Left lung (tissue), 14 donors: ENCODE measurements at places on chromosomes 11 and 22.

GRCh38 chr22:43824724-43825420 is 12.8 kb upstream of the EFCAB6 start:
- H3K4me3 ChIP-seq = no peak overlapping the region
- peaks cover 54% of the 10 kb centered on the region for H3K27me3 ChIP-seq
- H3K27ac ChIP-seq = no peak overlapping the region
- peaks cover 4% of the 10 kb centered on the region for H3K4me1 ChIP-seq
- no peak for DNase-seq

DNA sequence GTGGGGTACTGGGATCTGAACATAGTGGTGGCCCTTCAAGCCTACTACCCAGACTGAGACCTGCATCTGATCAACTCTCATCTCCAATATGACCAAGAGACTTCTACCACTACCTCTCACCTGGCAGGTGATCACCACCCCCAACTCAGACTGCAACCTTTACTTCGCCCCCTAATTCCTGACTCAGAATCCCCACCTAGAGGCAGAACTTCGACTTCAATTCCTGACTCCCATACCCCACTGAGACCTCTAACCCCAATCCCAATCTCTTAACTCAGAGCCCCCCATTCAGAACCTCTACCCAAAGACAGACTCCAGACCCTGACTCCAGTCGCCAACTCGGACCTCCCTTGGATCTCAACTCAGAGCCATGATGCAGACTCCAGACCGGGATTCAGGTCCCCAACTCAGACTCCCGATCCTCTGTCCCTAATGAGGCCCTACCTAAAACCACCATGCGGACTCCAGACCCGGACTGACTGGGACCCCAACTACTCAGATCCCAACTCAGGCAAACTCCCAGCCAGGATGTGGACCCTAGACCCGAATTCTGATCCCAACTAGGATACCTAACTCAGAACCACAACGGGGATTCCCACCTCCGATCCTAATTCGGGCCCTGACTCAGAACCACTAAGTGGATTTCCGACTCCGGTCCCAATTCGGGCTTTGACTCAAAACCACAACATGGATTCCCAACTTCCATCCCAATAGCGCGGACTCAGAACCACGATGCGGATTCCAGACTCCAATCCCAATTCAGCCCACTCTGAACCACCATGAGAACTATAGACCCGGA is 1.2 kb downstream of the KCNQ1OT1 start:
- DNase-seq = no peak
- H3K27ac ChIP-seq = no peak overlapping the region
- no peaks in the 10 kb centered on the region for H3K27me3 ChIP-seq
- peak overlapping the region; percentile 54 for H3K4me3 ChIP-seq
- no peaks in the 10 kb centered on the region for H3K36me3 ChIP-seq

- H3K27ac ChIP-seq = no peak overlapping the region
- peaks cover 42% of the 10 kb centered on the region for H3K36me3 ChIP-seq
- no peak for DNase-seq
- H3K4me3 ChIP-seq = no peak overlapping the region
- peaks cover 44% of the 10 kb centered on the region for H3K27me3 ChIP-seq
- no peaks in the 10 kb centered on the region for H3K4me1 ChIP-seq
These were observed 117.4 kb upstream of the BID start for GRCh38 chr22:17891481-17892167.

DNA sequence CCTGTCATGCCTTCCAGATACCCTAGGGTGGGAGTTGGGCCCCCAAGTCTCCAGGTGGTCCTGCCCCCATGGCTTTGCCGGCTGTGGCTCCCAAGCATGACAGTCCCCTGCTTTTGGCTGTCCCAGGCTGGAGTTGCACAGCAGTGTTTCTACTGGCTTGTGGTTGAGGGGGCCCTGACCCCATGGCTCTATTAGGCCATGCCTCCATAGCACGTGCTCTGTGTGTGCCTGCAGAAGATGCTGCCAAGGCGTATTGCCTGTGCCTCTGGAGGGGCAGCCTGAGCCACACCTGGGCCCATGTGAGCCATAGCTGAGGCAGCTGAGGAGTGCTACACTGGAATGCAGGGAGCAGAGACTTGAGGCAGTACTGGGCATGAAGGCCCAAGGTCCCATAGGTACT is 25.4 kb upstream of the CD81 start:
- DNase-seq = no peak
- H3K27me3 ChIP-seq = no peaks in the 10 kb centered on the region
- no peaks in the 10 kb centered on the region for H3K4me1 ChIP-seq
- H3K36me3 ChIP-seq = no peaks in the 10 kb centered on the region

DNA sequence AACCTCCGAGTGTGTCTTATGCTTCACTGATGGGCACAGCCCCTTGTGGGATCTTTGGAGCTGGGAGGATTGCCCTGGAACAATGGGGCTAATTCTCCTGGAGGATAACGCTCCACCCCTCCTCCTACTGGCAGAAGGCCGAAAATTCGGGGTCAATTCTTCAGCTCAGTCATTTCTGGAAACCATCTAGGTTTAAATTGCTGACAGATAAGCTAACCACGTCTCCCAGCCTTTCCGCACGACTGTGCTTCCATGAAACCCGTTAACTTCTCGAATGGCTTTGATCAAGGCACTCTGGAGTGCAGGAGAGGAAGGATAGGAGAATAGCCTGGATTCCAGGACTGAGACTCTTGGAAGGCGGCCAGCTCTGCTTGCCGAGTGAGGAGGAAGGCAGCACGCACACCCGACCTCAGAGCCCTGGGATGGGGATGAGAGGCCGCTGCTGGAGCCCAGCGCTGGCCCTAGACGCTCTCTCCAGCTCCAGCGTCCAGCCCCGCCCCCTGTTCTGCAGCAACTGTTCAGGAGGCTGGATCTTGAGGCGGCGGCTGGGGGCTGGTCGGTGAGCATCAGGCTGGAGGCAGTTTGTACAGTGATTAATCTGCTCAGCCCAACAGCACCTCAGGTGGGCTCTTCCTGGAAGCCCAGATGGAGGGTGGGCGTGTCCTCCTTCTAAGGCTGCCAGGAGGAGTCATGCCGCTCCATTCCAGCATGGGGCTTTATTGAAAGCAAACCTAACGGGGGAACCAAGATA is 176.7 kb upstream of the NCAM1 start:
- H3K4me1 ChIP-seq = peaks cover 2% of the 10 kb centered on the region
- peaks cover 36% of the 10 kb centered on the region for H3K27me3 ChIP-seq
- peak; percentile 48 for DNase-seq
- no peaks in the 10 kb centered on the region for H3K36me3 ChIP-seq
- H3K4me3 ChIP-seq = no peak overlapping the region

GRCh38 chr11:5500393-5500801 is 9.4 kb downstream of the UBQLN3 start:
- H3K4me3 ChIP-seq = no peak overlapping the region
- no peaks in the 10 kb centered on the region for H3K4me1 ChIP-seq
- H3K27me3 ChIP-seq = no peaks in the 10 kb centered on the region
- H3K27ac ChIP-seq = no peak overlapping the region

GRCh38 chr11:117071344-117071787 is 26.9 kb downstream of the SIK3 start:
- no peak overlapping the region for H3K4me3 ChIP-seq
- no peak overlapping the region for H3K27ac ChIP-seq
- DNase-seq = no peak
- H3K36me3 ChIP-seq = no peaks in the 10 kb centered on the region
- H3K4me1 ChIP-seq = peaks cover 25% of the 10 kb centered on the region
